ENCODE measurements at places on chromosomes 3 and 15. TPM values are rescaled to one million over a fixed set of nuclear protein-coding genes. Genes with fewer than 3 reads are reported as not detected.

The RNU5B-1 gene
- not detected for total RNA-seq

- DNase-seq: no peak
Observed at GRCh38 chr3:25452740-25453139, 24.7 kb downstream of the RARB start.

GRCh38 chr15:40949756-40950207 lies 3.5 kb upstream of the CHAC1 start:
- no peak for DNase-seq

DNA sequence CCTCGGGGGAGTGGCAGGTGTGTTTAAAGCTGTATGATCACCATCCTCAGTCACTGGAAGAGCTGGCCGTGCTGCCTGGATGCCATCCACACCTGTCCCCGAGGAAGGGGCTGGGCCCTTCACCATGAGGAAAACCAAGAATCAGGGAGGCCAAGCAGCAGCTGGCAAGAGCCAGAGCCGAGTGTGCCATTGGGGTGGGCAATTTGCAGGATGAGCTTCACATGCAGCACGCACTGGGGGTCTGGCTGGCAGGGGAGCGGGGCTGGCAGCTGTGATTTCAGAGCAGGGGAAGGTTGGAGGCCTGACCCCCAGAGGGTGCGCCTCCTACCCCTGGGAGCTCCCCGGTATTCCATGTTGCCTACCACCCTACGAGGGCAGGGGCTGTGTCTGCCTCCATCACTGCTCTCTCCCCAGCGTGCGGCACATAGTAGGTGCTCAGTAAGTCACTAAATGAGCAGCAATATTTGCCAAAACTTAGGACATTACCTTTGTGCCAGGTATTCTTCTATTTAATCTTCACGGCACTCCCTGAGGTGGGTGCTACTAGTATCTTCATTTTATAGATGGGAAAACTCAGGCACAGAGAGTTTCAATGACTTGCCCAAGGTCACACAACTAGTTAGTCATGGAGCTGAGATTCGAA lies 30.3 kb upstream of the IQSEC1 start:
- no peak for DNase-seq

- DNase-seq: no peak
Observed at GRCh38 chr3:101791778-101792177, 12.8 kb downstream of the NXPE3 start.

DNA sequence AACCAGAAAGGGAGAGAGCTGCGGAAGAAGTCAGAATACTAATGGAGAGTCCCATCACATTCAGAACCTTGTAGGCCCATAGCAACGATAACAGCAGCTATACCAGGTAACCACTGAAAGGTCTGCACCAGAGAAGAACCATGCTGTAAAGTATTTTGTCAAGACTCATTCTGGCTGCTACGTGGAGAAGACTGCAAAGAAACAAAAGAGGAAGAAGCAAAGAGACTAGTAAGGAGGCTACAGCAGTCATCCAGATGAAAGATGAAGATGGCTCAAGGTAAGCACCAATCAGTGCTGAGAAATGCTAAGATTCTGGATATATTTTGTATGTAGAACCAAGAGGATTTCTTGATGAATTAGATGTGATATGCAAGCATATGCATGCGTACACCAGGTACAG lies 39.6 kb downstream of the ACAP2 start:
- DNase-seq: no peak

DNA sequence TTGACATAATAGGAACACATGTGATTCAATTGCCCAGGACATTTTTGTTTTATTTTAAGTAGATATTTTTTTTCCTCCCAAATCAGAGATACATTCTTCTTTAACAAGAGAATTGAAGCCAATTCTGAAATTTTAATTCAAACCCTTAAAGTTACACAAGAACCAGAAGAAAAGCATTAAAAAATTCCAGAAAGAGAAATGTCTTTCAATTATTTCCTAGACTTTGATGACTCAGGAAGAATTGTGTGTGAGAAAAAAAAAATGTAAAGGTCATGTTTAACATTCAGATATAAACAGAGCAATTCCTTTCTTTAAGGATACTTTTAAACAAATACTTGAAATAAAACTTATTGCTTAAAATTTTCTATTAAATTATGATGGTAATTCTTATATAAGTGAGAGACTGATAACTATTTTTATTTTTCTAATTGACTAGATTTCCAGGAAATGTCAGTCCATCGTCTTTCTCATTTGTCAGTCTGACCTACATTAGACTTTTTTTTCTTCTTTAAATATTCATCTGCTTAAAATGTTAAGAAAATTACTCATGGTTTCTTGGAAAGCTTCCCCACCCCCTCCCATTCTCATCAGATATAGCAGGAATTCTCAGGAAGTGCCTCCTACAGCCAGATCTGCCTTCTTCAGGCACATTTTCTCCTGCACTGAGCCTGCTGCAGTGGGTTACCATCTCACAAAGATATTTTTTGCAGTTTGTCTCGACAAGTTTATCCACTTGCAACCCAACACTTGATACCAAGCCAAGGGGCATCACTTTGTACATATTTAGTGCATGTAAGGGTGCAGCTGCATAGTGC lies 261.8 kb upstream of the CBLB start:
- DNase-seq: no peak

GRCh38 chr3:143277531-143277930 lies 158.0 kb downstream of the CHST2 start:
- no peak for DNase-seq

DNA sequence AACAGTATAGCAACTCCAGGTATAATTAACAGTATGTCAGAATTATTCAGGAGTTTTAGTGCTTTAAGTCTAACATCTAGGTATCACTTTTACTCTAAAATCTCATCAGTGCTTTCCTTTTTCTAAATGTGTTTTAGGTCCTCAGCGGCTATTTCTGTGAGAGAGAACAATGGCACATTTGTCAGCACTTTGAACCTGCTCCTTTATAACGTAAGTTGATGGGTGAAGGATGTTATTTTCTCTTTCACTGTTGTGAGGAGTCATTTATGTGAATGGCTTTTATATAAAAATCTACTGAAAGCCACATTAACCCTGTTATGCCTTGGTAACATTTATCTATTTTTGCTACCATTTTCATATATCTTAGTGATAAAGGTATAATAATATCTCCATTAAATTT lies 22.8 kb downstream of the ZPLD1 start:
- no peak for DNase-seq

DNA sequence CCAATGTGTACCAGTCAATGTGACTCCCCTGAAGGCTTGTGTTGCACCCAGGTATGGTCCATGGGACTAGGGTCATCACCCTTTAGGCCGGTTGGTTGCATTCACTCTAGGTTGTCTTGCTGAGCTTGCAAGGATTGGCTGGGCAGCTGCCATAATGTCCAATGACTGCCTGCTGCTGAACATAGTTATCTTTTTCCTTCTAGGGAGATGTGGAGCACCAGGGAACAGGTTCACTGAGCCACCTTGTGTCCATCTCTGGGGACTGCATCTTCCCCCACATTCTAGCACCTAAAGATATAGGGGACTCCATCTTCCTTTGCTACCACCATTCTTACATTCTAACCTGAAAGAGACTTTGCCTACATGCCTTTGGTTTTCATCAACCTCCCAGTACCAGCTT lies 580.4 kb upstream of the TBL1XR1 start:
- no peak for DNase-seq

The MTFMT gene
- 34.2 TPM for total RNA-seq

DNA sequence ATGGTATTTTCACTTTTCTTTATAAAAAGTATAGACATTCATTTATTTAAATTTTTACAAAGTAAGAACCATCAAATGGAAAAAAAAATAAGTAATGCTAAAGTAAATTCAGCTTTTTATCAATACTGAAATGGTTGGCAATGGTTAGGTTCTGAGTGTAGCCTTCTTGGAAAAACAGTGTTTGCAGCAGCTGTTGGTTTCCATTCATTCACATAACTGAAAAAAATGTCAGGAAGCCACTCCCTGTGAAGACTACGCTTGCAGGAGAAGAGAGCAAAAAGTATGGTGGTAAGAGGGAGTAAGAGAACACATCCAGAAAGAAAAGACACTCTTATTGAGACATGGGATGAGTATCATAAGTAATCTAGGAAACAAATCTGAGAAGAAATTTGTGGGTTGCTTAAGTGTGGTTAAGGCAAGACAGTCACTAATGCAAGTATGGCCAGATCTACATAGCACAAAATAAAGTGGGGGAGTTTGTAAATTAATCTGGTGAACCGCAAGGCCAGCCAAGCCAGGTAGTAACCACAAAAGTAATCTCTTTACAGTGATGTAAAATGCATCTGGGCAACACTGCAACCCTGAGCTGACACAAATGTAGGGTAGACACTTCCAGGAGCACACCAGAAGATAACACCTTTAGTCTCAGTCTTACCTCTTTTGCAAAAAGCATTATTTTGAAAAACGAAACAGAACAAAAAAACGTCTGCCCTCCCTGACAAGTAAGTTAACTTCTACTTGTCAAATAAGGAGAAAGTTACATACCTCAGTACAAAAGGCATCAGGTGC lies 133.7 kb downstream of the IGSF11 start:
- DNase-seq: no peak

DNA sequence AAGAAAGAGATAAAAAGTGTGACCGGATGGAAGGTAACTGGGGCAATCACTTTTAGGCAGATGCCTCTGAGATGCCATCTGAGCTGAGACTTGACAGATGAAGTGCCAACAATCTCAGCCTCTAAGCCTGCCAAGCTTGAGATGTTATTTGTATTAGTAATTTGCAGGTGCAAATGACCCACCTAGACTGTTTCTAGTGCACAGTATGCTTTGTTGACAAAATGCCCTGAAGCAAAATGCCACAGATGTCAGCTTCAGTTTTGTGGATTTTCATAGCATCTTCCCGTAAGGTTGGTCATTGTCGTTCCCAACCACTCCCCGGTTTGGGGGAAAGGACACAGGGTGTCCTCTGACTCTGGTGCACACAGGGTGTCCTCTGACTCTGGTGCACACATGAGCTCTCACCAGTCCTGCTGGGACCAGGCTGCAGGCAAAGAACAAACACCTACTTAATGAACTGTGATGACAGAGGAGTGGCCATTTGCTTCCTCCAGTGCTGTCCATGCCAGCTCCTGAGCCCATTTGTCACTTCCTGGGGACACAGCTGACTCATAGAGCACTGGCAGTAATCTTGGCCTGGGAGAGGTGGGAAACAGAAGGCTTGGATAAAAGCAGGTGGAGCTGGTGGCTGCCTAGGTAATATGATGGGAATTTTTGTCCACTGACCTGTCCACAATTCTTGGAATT lies 16.7 kb upstream of the PPP1R2 start:
- DNase-seq: no peak

- DNase-seq: no peak
Observed at GRCh38 chr3:157387708-157388435, 48.8 kb upstream of the PTX3 start.

GRCh38 chr3:43309372-43310305 lies 23.3 kb downstream of the SNRK start:
- DNase-seq: no peak

The C2CD4A gene
- 0.27 TPM for total RNA-seq

- DNase-seq: no peak
Observed at GRCh38 chr15:39443659-39444219, 137.1 kb upstream of the THBS1 start.

DNA sequence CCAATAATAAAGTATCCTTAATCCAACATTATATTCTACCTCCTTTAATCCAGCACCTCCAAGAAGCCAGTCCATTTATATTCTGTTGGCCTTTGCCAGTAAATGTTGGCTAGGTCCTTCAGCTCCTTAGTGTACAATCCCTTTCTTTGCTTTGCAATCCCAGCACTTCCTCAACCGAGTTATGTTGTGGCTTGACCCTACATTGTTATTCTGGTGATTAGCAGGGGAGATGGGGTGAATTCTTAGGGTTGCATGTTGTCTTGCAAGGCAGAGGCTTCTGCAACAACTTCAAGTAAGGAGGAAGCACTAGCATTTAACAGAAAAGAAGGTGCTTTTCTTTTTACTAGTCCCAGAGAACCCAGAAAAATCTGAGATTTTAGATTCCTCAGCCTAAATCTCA lies 127.2 kb downstream of the CD47 start:
- no peak for DNase-seq

GRCh38 chr15:50790778-50791453 lies 25.4 kb upstream of the SPPL2A start:
- no peak for DNase-seq

- DNase-seq: no peak
Observed at GRCh38 chr3:121111914-121112612, 204.1 kb downstream of the STXBP5L start.

GRCh38 chr3:71688121-71688520 lies 37.1 kb downstream of the EIF4E3 start:
- no peak for DNase-seq
